ENCODE measurements at places on chromosomes 5 and 9.

DNA sequence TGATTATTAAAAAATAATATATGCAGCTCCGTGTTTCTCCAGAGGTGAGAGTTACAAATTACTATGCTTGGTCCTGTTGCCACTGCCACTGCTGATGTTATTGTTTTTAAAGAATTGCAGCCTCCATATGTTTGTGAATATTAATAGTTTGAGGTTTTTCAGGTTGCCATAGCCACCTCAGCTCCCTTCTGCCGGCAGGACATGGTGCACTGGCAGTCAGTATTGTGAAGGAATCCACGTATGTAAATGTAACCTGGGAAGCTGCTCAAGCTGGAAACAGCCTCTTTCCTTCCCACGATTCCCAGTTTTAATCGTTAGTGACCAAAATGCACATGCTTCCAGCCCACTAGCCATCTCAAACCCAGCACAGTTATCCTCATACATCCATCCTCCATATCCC, 184.4 kb upstream of the CCNG1 start:
- no peak for DNase-seq

GRCh38 chr5:54774281-54775170, 210.9 kb downstream of the ESM1 start:
- DNase-seq = no peak

DNA sequence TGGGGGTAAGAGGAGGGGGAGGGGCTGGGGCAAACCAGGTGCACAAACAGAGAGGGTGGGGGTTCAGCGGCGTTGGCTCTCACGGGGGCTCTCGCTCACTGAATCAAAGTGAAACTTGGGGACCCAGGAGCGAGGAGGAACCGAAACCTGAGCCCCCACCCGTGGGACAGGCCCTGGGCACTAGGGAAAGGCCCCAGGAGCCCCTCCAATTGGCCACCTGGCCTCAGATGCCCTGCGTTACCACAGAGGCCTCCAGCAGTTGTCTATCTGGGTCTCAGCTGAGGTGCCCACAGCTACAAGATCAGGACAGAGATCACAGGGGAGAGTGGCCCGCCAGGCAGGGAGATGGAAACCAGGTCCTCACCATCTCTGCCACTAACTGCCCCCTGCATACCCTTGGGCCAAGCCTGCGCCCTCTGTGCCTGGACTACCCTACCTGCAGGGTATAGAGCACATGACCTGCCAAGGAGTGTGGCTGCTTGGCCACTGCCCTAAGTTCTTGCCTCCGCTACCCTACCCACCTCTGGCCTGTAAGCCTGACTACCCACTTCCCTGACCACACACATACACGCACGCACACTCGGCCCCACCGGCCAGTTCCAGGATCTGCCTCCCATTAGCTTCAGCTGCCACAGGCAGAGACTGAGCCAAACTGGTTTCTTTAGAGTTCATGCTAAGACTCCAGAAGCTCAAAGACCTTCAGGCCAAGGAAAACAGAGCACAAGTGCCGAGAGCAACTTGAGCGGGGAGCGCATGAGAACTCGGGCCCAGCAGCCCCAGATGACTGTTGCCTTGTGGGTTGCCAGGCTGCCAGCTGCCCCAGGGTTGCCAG, 39.9 kb downstream of the PAX5 start:
- DNase-seq = no peak

GRCh38 chr5:14569948-14570691, 11.5 kb upstream of the OTULINL start:
- no peak for DNase-seq

GRCh38 chr9:95735701-95736100, 139.8 kb upstream of the ERCC6L2 start:
- DNase-seq = no peak

- no peak for DNase-seq
These were observed 43.5 kb downstream of the SLC12A7 start for GRCh38 chr5:1068204-1068894.

DNA sequence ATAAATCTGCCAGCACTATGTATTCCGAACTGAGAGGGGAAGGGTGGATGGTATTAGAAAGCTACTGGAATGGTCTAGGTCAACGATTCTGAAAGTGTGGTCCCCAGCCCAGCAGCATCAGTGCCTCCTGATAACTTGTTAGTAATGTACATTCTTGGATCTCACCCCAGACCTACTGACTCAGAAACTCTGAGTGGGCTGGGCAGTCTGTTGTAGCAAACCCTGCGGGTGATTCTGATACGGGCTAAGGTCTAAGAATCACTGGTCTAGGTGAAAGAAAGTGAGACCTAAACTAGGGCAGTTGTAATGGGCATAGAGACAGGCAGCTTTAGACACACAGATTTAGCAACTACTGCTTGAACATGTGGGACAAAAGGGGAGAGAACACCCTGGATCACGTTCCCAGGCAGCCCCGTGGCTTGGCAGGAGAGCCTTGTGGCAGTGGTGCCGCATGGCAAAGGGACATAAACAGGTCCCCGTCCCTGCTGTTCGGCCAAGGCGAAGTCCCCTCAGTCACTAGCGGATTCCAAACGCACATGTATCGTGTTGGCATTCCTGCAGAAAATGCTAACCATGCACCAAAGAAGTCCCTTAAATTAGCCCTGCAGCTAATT, 216.3 kb downstream of the TTLL11 start:
- DNase-seq = no peak

DNA sequence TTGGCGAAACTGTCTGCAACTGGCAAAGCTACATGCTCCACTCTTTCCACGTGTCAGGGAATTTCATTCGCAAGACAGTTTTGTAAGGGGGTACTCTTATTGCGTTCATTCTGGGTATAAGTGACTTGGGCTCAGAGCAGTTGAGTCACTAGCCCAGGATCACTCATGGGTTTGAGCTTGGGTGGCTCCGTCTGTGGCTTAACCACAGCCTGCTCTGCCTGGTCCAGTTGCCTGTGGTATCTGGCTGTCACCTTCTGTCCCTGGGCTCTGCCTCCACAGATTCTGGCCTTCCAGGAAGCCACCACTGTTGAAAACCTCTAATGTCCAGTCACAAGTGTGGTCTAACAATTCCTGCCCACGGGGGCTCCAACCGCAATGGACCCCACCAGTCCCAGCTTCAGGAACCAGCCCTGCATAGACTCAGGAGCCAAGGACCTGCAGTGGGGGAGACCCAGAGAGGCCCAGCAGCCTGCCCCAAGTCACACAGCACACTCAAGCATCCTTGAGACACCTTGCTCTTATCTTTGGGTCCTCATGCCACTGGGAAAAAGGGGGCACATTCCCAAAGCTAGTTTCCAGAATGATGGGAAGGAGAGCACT, 10.4 kb downstream of the KIF12 start:
- DNase-seq = peak; percentile 29

GRCh38 chr9:85516976-85517637, 224.6 kb downstream of the AGTPBP1 start:
- DNase-seq = peak; percentile 73

DNA sequence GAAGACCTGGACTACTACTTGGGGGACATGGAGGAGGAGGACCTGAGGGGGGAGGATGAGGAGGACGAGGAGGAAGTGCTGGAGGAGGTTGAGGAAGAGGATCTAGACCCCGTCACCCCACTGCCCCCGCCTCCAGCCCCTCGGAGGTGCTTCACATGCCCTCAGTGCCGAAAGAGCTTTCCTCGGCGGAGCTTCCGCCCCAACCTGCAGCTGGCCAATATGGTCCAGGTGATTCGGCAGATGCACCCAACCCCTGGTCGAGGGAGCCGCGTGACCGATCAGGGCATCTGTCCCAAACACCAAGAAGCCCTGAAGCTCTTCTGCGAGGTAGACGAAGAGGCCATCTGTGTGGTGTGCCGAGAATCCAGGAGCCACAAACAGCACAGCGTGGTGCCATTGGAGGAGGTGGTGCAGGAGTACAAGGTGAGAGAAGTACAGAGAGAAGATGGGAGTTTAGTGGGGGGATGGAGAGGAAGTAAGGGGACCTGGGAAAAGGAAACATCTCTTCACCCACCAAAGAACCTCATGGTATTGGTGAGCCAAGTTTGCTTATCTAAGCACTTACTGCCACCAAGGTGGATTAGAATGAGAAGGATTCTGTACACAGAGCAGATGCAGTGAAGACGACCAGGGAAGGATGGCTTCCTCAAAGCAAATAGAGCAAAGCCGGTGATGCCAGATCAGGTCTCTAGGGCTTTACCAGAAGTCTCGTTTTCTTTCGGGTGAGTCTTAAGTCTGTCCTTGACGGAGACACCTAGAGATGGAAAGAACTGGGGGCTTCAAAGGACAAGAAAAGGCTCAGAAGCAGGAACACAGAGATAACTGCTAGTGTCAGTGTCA, 1.5 kb downstream of the TRIM41 start:
- no peak for DNase-seq

GRCh38 chr5:120320626-120321025, 143.5 kb upstream of the PRR16 start:
- DNase-seq = no peak

DNA sequence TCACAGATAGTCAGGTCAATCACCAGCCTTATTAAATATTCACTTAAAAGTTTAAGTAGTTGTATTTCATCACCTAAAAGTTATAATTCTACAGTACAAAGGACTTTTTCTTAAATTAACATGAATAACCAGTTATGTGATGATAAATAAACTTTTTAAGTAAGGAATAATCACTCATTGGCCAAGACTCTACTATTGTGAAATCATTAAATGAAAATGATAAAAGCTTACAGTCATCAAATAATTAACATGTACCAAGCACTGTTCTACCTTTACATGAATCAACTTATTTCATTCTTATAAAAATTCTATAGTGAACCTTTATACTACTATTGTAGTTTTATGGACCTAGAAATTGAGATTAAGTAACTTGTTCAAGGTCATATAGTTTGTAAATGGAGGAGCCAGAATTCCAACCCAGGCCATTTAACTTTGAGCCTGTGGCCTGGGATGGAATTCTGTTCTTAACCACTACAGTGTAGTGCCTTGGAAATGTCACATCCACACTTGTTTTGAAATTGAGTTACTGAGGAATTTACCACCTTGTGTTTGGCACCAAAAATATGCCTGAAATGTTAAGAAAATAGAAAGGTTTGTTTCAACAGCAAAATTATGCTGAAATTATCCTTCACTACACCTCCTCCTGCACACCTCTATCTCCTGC, 32.8 kb upstream of the MSANTD3 start:
- no peak for DNase-seq

GRCh38 chr5:168177831-168178450, 113.5 kb upstream of the WWC1 start:
- DNase-seq = peak; percentile 91

DNA sequence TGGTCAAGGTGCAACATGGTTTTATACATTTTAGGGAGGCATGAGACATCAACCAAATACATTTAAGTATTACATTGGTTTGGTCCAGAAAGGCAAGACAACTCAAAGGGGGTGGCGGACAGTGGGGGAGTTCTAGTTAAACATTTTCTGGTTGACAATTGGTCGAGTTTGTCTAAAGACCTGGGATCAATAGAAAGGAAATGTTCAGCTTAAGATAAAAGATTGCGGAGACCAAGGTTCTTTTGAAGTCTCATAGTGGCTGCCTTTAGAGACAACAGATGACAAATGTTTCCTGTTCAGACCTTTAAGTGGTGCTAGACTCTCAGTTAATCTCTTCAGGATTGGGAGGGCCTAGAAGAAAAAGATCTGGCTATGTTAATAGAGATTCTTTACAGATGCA, 47.7 kb upstream of the TTC39B start:
- no peak for DNase-seq

- no peak for DNase-seq
These were observed 98.6 kb downstream of the AMBP start for GRCh38 chr9:113979343-113980127.

- no peak for DNase-seq
These were observed 17.8 kb downstream of the NIM1K start for GRCh38 chr5:43209833-43210232.

DNA sequence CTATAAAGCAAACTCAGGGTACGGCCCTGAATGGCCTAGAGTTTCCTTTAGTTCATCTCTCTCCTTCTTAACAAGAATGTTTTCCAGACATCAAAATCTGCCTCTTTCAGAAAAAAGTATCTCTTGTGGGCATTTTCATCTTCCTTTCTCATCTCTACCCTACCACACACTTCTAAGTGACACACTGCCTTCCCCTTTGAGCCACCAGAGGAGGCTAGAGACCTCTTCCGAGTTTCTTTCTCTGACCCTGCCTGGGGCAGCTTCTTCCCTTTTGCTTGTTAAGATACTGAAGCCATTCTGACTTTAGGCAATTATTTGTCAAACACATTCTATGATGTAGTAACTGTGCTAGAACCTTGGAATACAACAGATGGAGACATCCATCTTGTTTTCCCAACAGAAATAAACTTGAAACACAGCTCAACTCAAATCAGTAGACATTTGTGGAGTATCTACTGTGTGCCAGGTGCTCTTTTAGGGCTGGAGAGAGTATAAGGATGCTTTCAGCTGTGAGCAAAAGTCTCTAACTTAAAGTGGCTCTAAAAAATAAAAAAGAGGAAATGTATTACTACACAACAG, 8.6 kb upstream of the SV2C start:
- peak; percentile 65 for DNase-seq
